ENCODE measurements at places on chromosomes 6 and 20. TPM values are rescaled to one million over a fixed set of nuclear protein-coding genes. Genes with fewer than 3 reads are reported as not detected.

Gene PRDM1
- 78.8 TPM for total RNA-seq

Gene RGS19
- 55.9 TPM for total RNA-seq

Gene RBPJL
- total RNA-seq, result not detected

Gene TP53TG5
- total RNA-seq, result 0.07 TPM

Gene SLCO4A1
- total RNA-seq, result 49.8 TPM

Gene PHACTR3
- not detected for total RNA-seq

Gene CST4
- not detected for total RNA-seq

Gene BPIFB2
- not detected for total RNA-seq

DNA sequence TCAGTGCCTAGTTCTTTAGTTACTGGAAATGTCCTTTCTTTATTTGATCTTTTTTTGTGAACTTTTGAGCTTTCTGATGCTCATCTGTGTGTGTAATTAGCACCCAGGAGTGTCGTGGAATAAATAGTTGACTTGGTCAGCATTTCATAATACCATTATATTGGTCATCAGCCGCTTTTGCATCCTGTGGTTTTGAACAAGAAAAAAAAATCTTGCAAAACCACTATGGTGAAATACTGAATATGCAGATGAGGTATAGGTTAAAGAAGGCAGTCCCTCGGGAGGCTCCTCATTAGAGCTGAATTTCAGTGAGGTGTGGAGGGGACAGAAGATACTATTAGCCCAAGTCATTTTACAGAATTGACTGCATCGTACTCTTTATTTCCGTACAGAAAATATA lies 90.1 kb downstream of the FOXO3 start:
- no peak for DNase-seq
- no peak overlapping the region for H3K27ac ChIP-seq
- H3K36me3 ChIP-seq, result no peaks in the 10 kb centered on the region
- no peaks in the 10 kb centered on the region for H3K27me3 ChIP-seq
- peaks cover 7% of the 10 kb centered on the region for H3K4me1 ChIP-seq
- H3K4me3 ChIP-seq, result no peak overlapping the region

DNA sequence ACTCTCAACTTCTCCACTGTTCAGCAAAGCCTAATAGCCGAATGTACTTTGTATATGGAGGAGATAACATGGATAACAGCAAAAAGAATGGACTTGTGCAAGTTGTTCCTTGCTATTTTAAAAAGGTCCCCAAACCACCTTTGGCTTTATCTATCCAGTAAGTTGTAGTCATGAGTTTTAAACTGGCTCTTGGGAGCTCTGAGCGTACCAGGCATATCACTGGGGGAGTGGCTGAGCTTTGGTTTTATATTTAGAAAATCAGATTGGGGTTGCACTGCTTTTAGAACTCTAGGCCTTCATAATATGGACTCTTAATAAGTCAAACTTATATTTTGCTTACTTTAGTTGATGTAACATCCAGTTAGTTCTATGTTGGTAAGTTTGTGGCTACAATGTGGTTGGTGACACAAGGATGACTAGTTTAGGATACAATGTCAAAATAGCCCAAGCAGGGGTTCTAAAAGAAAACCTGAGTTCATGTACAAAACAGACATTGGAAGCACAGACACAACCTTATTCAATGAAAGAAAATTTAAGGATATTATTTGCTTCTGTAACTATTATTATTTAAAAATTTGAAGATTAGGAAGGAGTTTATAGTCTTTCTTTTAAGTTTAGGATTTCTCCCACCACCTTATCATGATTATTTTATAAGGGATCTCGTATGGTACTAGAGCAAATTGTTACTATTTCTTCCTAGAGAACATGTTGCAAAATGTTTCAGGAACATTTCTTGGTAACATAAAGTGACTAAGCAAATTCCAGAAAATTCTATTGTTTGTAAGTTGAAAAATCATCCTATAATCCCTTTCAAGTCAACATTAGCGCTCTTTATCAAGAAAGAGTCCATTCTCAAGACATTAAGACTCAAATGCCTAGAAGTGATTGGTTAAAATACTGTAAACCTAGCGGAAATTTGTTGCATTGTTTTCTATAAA lies 165.8 kb upstream of the SUPT3H start:
- H3K4me1 ChIP-seq, result peaks cover 11% of the 10 kb centered on the region
- H3K36me3 ChIP-seq, result peaks cover 30% of the 10 kb centered on the region
- no peak overlapping the region for H3K4me3 ChIP-seq
- H3K27me3 ChIP-seq, result no peaks in the 10 kb centered on the region
- H3K27ac ChIP-seq, result no peak overlapping the region

DNA sequence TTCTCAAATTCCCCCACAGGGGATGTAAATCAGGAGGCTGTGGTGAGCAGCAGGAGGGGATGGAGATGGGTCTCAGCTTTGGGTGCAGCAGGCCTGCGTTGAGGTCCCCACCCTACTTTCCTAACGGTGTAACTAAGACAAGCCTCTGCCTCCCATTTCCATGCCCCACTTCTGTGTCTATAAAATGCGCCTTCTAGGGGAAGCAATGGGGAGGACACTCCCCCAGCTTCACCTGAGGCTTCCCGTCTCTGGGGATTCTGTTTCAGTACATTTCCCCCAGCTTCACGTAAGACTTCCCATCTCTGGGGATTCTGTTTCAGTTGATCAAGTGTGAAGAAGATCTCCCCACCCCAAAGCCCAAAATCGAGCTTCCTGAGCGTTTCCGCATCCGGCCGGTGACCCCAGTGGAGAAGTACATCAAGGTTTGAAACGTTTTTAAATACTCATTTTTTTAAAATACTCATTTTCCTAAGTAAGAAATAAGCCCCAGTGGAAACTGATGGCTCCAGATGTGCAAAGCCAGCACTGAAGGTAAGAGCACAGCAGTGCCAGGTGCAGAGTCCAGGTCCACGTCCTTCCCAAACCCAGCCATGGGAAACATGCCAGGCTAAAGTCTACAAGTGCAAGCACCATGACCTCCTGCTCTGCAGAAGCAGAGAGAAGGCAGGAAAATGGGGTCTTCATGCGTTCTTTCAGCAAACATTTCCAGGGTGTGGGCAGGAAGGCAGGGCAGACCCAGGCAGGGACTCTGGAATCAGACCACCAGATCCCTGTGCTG lies 73.1 kb downstream of the ANKRD60 start:
- peaks cover 7% of the 10 kb centered on the region for H3K27me3 ChIP-seq
- DNase-seq, result no peak
- no peak overlapping the region for H3K4me3 ChIP-seq
- H3K4me1 ChIP-seq, result no peaks in the 10 kb centered on the region
- no peak overlapping the region for H3K27ac ChIP-seq

DNA sequence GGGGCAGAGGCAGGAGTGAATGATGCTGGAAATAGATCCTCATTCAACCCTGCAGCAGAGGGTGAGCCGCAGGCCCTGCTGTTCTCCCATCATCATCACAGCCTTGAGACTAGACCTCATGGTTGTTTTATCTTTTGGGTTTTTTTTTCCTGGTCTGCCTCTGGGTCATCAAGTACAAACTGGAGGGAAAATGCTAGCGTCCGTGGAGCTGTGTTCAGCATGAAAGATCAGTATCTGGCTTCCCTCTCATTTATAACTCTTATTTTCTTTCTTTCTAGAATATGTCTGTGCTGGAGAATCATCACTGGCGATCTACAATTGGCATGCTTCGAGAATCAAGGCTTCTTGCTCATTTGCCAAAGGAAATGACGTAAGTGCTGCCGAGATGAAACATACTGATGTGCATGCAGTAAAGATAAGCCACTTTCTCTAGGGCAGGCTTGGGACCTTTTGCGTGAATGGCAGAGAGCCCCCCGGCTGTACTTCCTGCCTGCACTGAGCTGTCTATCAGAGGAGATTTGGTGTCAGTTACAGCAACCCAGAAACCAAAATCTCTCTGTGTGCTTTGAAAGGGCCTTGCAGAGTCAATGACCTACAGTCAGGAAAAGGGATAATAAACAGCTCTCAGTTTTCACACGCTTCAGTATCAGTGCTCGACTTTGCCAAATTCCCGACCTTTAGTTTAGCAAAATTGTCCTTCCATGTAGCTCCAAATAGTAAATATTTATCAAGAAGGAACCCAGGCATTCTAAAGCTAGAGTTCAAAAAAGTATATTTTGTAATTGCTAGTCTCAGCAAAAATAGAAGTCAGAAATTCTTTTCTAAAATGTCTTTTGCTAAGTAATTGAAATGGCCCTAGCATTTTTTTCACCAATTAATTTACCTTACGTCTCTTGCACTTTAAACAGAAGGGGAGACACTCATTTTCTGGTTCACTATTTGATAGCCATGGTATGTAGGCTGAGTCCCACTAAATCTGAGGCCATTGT lies 76.3 kb downstream of the MTFR2 start:
- peak; percentile 1 for DNase-seq
- H3K4me1 ChIP-seq, result peaks cover 7% of the 10 kb centered on the region
- H3K27ac ChIP-seq, result peak overlapping the region; percentile 53
- H3K36me3 ChIP-seq, result peaks cover 14% of the 10 kb centered on the region
- H3K4me3 ChIP-seq, result no peak overlapping the region

DNA sequence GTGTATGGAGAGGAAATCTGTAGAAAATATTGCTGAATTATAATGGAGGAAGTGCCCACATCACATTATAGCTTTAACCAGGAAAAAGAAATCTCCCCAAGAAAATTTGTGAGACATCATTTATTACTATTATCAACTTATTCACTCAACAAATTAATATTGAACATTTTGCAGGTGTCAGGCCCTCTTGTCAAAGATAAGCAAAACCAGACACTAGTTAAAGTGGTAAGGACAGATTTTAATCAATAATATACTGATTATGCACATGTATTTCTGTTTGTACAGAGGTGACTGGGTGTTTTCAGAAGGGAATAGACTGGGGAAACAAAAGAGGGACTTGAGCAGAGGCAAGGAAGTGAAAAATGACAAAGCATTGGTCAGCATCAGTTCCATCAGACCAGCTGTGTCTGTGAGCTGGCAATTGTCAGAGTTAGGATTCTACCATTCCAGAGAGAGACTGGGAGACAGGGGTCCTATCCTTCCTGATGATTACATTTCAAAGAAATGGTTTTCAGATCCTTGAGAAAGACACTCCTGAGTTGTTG lies 519.2 kb downstream of the UTRN start:
- H3K27ac ChIP-seq, result no peak overlapping the region
- no peak overlapping the region for H3K4me3 ChIP-seq
- no peaks in the 10 kb centered on the region for H3K27me3 ChIP-seq
- DNase-seq, result no peak
- H3K36me3 ChIP-seq, result peaks cover 13% of the 10 kb centered on the region

GRCh38 chr20:8542110-8542486 lies 410.0 kb downstream of the PLCB1 start:
- H3K4me1 ChIP-seq, result no peaks in the 10 kb centered on the region
- no peak overlapping the region for H3K4me3 ChIP-seq
- H3K27ac ChIP-seq, result no peak overlapping the region
- DNase-seq, result no peak
- no peaks in the 10 kb centered on the region for H3K27me3 ChIP-seq
- H3K36me3 ChIP-seq, result no peaks in the 10 kb centered on the region

DNA sequence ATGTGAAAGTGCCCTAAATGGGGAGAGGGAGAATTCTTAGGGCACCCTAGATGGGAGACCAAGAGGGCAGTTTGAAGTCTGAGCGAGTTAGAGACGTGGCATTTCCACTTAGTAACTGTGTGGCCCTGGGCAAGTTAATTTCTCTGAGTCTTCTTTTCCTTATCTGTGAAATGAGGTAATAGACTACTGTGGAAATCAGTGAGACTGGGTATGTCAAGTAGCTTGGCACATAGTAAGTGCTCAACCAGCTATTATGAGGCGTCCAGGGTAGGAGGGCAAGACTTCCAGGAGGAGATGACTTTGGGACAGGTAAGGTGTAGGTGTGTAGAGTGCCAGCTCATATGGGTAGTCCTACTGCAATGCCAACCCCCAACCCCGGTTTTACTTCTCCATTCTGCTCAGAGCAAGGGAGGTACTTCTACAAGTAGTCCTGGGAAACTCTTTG lies 770 bp downstream of the KIF3B start:
- peaks cover 50% of the 10 kb centered on the region for H3K4me1 ChIP-seq
- H3K4me3 ChIP-seq, result peak overlapping the region; percentile 91
- no peaks in the 10 kb centered on the region for H3K27me3 ChIP-seq
- peaks cover 18% of the 10 kb centered on the region for H3K36me3 ChIP-seq

GRCh38 chr6:3316331-3316730 lies 57.6 kb downstream of the PSMG4 start:
- H3K27me3 ChIP-seq, result peaks cover 19% of the 10 kb centered on the region
- no peak overlapping the region for H3K4me3 ChIP-seq
- no peaks in the 10 kb centered on the region for H3K36me3 ChIP-seq
- no peak for DNase-seq
- H3K27ac ChIP-seq, result no peak overlapping the region

DNA sequence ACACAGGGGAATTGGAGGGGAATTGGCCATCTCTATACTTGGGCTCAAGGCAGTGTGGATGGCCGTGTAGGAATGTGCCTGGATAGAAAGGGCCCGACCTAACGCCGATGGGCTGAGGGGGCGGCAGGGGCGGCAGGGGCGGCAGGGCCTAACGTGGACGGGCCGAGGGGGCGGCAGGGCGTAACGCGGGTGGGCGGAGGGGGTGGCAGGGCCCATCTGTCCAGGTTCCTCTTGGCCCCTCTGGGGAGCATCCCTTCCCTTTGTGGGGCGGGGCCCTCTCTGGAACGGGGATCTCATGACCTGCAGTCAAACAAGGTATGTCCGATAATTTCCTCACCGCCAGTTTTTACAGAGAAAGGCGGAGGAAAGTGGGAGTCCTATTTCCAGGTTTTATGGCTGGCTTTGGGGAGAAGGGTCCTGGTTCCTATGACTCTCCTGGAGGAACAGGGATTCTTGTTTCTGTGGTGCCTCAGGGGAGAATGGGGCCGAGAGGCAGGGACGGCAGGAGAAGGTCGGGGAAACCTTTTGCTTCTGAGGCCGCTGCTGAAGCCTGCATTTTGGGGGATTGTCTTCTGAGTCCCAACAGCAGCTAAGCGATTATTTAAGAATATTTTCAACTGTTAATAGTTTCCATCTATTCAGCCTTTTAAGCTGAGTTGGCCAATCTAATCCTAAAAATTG lies 100.8 kb upstream of the FRMD1 start:
- no peaks in the 10 kb centered on the region for H3K4me1 ChIP-seq
- no peak overlapping the region for H3K27ac ChIP-seq
- peaks cover 7% of the 10 kb centered on the region for H3K27me3 ChIP-seq
- no peak overlapping the region for H3K4me3 ChIP-seq
- no peaks in the 10 kb centered on the region for H3K36me3 ChIP-seq
